ENCODE measurements at places on chromosomes 1 and 21. TPM values are rescaled to one million over a fixed set of nuclear protein-coding genes. Genes with fewer than 3 reads are reported as not detected.

GPA33 gene
- total RNA-seq = not detected

KCND3 gene
- total RNA-seq = 6.0 TPM

AADACL3 gene
- not detected for total RNA-seq

KRTAP13-3 gene
- total RNA-seq = not detected

LCE1B gene
- total RNA-seq = not detected

CDC7 gene
- total RNA-seq = 2.4 TPM

TCHH gene
- 0.06 TPM for total RNA-seq

MYOM3 gene
- total RNA-seq = not detected

PACC1 gene
- 2.3 TPM for total RNA-seq

RAVER2 gene
- 5.2 TPM for total RNA-seq

EFNA1 gene
- total RNA-seq = 14.2 TPM

RGS18 gene
- total RNA-seq = not detected

RNU11 gene
- not detected for total RNA-seq

PDE4B gene
- total RNA-seq = 3.9 TPM

PINK1 gene
- total RNA-seq = 48.2 TPM

SRSF4 gene
- 30.5 TPM for total RNA-seq

SSX2IP gene
- total RNA-seq = 6.9 TPM

SLC2A5 gene
- total RNA-seq = 5.8 TPM

C1QTNF12 gene
- total RNA-seq = 0.93 TPM

CATSPERE gene
- total RNA-seq = 0.83 TPM

TDRD5 gene
- not detected for total RNA-seq

TBX15 gene
- 6.8 TPM for total RNA-seq

MYOG gene
- not detected for total RNA-seq

Measured in cardiac ventricle fibroblast (primary cell).